Adrenal gland (tissue), 19 donors: ENCODE measurements at places on chromosomes 1 and 21. TPM values are rescaled to one million over a fixed set of nuclear protein-coding genes. Genes with fewer than 3 reads are reported as not detected.

- no peak overlapping the region for H3K4me3 ChIP-seq
- no peaks in the 10 kb centered on the region for H3K4me1 ChIP-seq
- no peak for DNase-seq
- no peaks in the 10 kb centered on the region for H3K36me3 ChIP-seq
- H3K27ac ChIP-seq = no peak overlapping the region
- no peaks in the 10 kb centered on the region for H3K27me3 ChIP-seq
Observed at GRCh38 chr1:97119260-97120158, 397.9 kb downstream of the PTBP2 start.

Gene PANK4
- total RNA-seq = 34.1 TPM

Gene TLR5
- 10.3 TPM for total RNA-seq

DNA sequence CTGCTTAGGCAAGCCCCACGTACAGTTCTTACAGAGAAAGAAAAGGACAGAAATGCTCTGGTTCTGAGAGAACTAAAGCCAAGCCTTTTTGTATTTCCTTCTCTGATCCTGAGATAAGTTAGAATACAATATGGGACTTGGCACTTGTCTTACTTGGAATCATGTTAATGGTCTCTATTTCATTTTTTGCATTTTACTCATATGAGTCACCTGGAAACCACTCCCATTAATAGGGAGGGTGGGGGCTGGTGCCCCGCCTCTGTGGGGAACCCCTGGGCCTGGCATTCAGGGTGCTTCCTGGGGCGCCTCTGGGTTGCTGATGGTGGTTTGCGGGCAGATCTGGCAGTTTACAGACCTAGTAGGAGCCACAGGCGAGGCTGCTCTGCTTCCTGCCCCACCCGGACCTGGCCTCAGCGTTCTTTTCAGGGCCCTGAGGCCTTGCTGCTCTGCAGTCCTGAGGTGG, 26.7 kb downstream of the TSPAN2 start:
- no peak overlapping the region for H3K27ac ChIP-seq
- H3K4me1 ChIP-seq = no peaks in the 10 kb centered on the region
- H3K27me3 ChIP-seq = no peaks in the 10 kb centered on the region
- no peaks in the 10 kb centered on the region for H3K36me3 ChIP-seq
- H3K4me3 ChIP-seq = no peak overlapping the region

- H3K4me1 ChIP-seq = no peaks in the 10 kb centered on the region
- no peak overlapping the region for H3K4me3 ChIP-seq
Observed at GRCh38 chr1:232017057-232017456, 390.5 kb downstream of the DISC1 start.

DNA sequence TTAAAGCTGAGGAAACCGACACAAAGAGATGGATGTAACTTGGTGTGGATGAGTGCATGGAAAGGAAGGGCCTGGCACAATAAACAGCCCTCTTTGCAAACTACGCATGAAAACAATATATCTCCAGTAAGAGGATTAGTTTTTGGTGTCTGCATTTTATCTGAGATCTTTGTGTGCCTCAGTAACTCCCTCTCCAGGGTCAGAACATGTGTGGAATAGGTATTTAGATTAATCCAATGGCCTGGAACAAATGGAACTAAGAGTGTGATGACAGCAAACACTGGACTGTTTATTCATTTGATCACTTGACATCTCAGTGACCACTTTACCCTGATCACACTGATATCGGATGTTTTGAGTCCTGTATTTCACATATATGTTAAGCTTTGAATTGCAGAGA, 45.3 kb downstream of the AKNAD1 start:
- H3K4me1 ChIP-seq = peaks cover 21% of the 10 kb centered on the region
- H3K27ac ChIP-seq = no peak overlapping the region
- H3K36me3 ChIP-seq = no peaks in the 10 kb centered on the region
- H3K27me3 ChIP-seq = no peaks in the 10 kb centered on the region
- DNase-seq = no peak

Gene ANKRD35
- total RNA-seq = 0.39 TPM

Gene TNFRSF14
- total RNA-seq = 120 TPM

GRCh38 chr1:181028615-181029014, 5.2 kb upstream of the MR1 start:
- H3K4me1 ChIP-seq = peaks cover 17% of the 10 kb centered on the region
- H3K4me3 ChIP-seq = no peak overlapping the region
- no peaks in the 10 kb centered on the region for H3K27me3 ChIP-seq
- no peak overlapping the region for H3K27ac ChIP-seq

Gene CACNA1S
- total RNA-seq = not detected

DNA sequence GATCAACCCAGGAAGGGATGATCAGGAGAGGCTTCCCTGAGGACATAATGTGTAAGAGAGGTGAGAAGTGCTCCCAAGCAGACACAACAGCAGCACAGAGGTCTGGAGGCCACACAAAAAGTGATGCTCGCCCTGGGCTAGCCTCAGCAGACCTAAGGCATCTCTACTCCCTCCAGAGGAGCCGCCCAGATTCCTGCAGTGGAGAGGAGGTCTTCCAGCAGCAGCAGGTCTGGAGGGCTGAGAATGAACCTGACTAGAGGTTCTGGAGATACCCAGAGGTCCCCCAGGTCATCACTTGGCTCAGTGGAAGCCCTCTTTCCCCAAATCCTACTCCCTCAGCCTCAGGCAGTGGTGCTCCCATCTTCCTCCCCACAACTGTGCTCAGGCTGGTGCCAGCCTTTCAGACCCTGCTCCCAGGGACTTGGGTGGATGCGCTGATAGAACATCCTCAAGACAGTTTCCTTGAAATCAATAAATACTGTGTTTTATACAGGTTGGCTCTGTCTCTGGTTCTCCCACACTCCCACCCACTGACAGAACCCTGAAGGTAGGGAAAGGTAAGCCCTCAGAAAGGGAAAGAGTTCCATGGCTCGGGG, 5.0 kb downstream of the GJB3 start:
- peaks cover 14% of the 10 kb centered on the region for H3K27me3 ChIP-seq
- no peaks in the 10 kb centered on the region for H3K36me3 ChIP-seq
- H3K4me3 ChIP-seq = no peak overlapping the region
- H3K4me1 ChIP-seq = peaks cover 12% of the 10 kb centered on the region
- no peak overlapping the region for H3K27ac ChIP-seq

DNA sequence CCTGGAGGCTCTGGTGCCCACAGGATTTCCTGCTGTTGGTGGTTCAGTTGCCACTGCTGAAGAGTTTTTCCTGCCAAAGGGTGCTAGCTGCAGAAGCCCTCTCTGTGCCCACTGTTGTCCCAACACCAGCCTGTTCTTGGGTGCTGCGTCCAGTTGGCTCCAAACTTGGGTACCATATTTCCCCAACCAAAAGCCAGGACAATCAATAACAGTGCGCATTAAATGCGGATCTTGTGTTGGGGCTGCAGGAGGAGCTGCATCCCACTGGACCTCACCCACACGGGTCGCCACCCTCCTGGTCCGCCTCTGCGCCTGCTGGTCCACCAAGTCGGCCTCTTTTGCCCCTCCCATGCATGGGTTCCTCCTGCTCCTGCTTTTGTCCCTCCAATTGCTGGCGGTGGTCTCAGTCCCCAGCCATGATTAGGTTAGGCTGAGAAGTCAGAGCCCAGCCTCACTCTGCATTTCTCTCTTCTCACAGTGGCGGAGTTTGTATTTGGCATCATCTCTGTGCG, 9.8 kb downstream of the ABCG1 start:
- H3K36me3 ChIP-seq = no peaks in the 10 kb centered on the region
- H3K4me1 ChIP-seq = peaks cover 55% of the 10 kb centered on the region
- no peaks in the 10 kb centered on the region for H3K27me3 ChIP-seq
- DNase-seq = peak; percentile 29

- DNase-seq = no peak
- H3K27me3 ChIP-seq = no peaks in the 10 kb centered on the region
- H3K36me3 ChIP-seq = no peaks in the 10 kb centered on the region
- H3K27ac ChIP-seq = no peak overlapping the region
- H3K4me1 ChIP-seq = no peaks in the 10 kb centered on the region
Observed at GRCh38 chr1:2969011-2969844, 52.0 kb upstream of the ACTRT2 start.

- no peaks in the 10 kb centered on the region for H3K4me1 ChIP-seq
- H3K36me3 ChIP-seq = no peaks in the 10 kb centered on the region
- no peak overlapping the region for H3K27ac ChIP-seq
- DNase-seq = no peak
Observed at GRCh38 chr1:155107309-155108264, 20.1 kb upstream of the EFNA1 start.

Gene SPRR1B
- not detected for total RNA-seq

GRCh38 chr1:11707621-11708276, 16.2 kb downstream of the DRAXIN start:
- no peak overlapping the region for H3K4me3 ChIP-seq
- peaks cover 4% of the 10 kb centered on the region for H3K27me3 ChIP-seq
- H3K4me1 ChIP-seq = no peaks in the 10 kb centered on the region
- H3K36me3 ChIP-seq = no peaks in the 10 kb centered on the region
- H3K27ac ChIP-seq = no peak overlapping the region
- peak; percentile 83 for DNase-seq

DNA sequence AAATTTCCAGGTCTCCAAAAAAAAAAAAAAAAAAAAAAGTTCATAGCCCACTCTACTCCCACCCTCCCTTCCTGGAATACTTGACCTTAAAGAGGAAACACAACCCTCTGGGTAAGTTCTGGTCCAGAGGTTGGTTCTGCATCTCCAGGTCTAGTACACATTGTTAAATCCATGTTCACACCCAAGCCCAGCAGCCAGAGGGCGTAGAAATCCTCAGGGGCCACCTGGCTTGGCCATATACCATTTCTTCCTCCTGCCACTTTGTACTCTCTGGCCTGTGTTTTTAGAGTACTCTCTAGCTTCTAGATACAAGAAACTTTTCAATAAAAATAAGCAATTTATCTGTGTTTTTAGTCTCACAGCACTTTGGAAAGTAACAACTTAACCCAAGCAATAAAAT, 89.3 kb downstream of the PHTF1 start:
- H3K27ac ChIP-seq = no peak overlapping the region
- DNase-seq = no peak
- H3K36me3 ChIP-seq = no peaks in the 10 kb centered on the region
- H3K4me3 ChIP-seq = no peak overlapping the region

- H3K4me3 ChIP-seq = no peak overlapping the region
- DNase-seq = no peak
- no peak overlapping the region for H3K27ac ChIP-seq
- H3K4me1 ChIP-seq = no peaks in the 10 kb centered on the region
- H3K27me3 ChIP-seq = no peaks in the 10 kb centered on the region
Observed at GRCh38 chr1:52792036-52792435, 50.5 kb upstream of the ZYG11A start.

Gene OR2L2
- total RNA-seq = not detected

GRCh38 chr1:173415490-173415889, 61.6 kb upstream of the PRDX6 start:
- no peaks in the 10 kb centered on the region for H3K36me3 ChIP-seq
- no peak for DNase-seq
- no peak overlapping the region for H3K27ac ChIP-seq
- peaks cover 7% of the 10 kb centered on the region for H3K4me1 ChIP-seq
- no peak overlapping the region for H3K4me3 ChIP-seq
- H3K27me3 ChIP-seq = no peaks in the 10 kb centered on the region

DNA sequence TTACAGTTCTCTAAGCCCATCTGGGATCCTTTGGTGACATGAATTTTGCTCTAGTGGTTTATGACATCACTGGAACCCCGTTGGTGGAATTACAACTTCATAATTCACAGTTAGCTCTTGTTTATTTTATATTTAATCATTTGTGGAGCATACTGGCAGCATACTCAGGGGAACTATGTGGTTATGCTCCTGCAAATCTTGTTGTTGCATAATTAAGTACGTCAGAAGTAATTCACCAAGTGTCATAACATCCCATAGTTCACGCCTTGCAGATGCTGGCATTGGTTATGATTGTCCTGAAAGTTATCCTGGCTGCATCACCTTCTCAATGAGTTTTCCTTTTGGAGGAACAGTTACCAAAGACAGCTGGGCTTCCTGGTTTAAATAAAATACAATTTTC, 16.5 kb downstream of the PRRX1 start:
- H3K4me1 ChIP-seq = no peaks in the 10 kb centered on the region
- H3K27ac ChIP-seq = no peak overlapping the region
- no peaks in the 10 kb centered on the region for H3K36me3 ChIP-seq
- H3K27me3 ChIP-seq = no peaks in the 10 kb centered on the region
- no peak for DNase-seq
- no peak overlapping the region for H3K4me3 ChIP-seq

- DNase-seq = no peak
- no peaks in the 10 kb centered on the region for H3K4me1 ChIP-seq
- no peak overlapping the region for H3K4me3 ChIP-seq
Observed at GRCh38 chr1:217891966-217892365, 260.8 kb downstream of the SPATA17 start.

GRCh38 chr1:119372503-119373086, 4.0 kb downstream of the HAO2 start:
- no peaks in the 10 kb centered on the region for H3K36me3 ChIP-seq
- H3K4me1 ChIP-seq = peaks cover 19% of the 10 kb centered on the region
- H3K4me3 ChIP-seq = no peak overlapping the region
- no peaks in the 10 kb centered on the region for H3K27me3 ChIP-seq

Gene GBP5
- total RNA-seq = 7.3 TPM
